Left cardiac atrium (tissue), 4 donors: ENCODE measurements at places on chromosomes 7 and 10. TPM values are rescaled to one million over a fixed set of nuclear protein-coding genes. Genes with fewer than 3 reads are reported as not detected.

DNA sequence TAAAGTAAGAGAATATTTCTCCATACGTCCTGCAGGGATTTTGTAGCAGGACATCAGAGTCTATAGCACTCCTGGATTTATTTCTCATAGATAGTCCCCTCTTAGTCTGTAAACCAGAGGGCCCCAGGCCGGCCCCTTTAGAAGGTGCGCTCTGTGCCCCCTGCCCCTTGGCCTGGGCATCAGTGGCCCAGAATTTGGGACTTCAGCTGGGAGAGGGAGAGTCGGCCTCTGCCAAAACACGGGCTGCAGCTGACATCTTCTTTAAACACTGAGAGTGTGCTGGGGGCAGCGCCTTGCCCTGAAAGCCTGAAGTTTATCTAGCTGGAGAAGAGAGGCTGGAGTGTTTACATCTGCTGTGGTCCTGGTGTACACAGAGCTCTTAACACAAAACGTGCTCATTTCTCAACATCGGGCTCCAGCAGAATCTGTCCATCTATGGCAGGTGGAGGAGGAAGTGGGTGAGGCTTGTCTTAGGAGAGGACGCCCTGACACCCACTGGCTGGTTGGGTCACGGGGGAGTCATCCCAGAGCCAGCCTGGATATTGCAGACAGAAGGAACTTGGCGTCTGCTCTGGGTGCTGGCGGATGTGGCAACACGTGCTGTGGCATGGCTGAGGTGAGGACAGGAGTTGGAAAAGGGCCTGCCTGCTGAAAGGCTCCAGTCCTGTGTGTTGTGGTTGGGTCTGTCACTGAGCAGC lies 5.0 kb upstream of the TACR2 start:
- DNase-seq = peak; percentile 77

- no peak for DNase-seq
These were observed 20.1 kb upstream of the CABCOCO1 start for GRCh38 chr10:61642676-61643075.

GRCh38 chr7:159040912-159041711 lies 103.6 kb downstream of the VIPR2 start:
- DNase-seq = no peak

DNA sequence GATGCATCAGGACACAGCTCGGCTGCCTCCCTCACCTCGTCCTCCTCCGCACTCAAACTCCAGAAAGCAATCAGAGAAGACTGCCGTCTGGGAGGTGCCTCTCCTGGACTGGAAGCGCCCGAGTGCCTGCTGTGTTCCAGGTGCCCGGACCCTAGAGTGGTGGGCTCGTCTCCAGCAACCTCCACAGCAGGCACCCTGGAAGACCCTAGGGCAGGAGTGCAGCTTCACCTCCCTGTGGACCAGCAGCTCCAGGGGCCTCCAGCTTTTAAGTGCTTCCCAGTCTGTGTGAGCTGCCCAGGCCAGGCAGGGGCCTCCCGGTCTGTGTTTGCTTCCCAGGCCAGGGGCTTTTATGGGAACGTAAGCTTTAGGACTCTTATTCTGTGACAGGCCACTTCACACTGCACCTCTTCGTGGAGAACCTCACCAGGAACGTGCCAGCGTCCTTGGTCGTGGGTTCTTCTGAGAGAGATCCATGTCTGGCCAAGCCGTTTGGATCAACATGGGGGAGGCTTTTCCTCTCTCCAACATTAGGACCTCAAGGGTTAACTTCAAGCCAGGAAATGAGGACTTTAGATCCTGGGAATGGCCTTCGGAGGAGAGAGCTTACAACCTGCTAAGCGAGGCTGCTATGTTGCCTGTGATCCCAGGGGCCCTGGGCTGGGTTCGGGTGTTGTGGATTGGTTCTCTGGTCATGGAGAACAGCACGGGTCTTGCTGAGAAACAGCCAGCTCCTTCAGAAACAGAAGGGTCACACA lies 5.9 kb upstream of the PWWP2B start:
- DNase-seq = no peak

GRCh38 chr10:35690534-35690933 lies 48.4 kb upstream of the FZD8 start:
- no peak for DNase-seq

GRCh38 chr10:133127291-133128125 lies 32.5 kb upstream of the KNDC1 start:
- no peak for DNase-seq

GRCh38 chr7:44062903-44063295 lies 2.5 kb downstream of the PGAM2 start:
- peak; percentile 23 for DNase-seq

DNA sequence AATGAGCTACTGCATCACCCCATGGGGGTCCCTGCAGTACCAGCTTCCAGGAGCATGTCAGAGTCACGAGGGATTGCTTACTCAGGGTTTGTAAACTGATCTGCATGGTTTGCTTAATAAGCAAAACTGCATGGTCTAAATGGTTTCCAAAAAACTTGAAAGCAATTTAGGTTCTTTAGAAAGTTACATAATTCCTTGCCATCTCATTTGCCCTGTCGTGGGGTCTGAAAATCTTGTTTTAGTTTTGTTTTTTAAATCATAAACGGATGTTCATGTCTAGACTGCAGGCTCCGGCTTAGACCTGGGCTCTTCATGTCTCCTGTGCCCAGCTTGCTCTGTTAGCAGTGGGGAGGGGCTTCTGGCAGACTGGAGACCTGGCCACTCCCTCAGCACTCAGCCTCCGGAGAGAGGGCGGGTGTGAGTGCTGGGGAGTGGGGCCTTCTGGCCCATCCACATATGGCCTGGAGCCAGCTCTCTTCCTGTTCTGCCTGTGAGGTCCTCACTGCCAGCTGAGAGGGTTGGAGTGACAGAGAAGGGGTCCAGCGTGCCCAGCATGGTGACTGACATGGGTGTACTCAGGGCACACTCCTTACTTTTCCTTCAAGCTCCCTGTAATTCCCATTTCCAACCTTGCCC lies 17.5 kb downstream of the PRF1 start:
- no peak for DNase-seq

- DNase-seq = no peak
These were observed 33.9 kb upstream of the XPNPEP1 start for GRCh38 chr10:109957092-109957797.

DNA sequence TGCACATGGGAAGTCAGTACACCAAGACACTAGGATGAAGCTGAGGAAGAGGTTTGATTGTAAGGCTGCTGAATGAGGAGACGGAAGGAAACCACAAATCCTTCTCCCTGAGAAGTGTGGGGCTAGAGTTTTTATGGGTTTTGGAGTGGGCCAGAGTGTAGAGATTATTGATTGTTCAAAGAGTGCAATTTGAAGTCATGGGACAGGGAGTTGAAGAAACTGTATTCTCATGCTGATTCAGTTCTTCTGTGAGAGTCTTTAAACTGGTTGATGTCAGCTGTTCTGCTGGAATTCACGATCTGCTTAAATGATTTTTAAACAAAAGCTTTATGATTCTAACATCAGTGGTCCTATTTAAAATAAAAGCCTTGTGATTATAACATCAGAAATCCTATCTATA lies 91.2 kb downstream of the CSTF2T start:
- DNase-seq = no peak

GRCh38 chr10:51124852-51125251 lies 50.6 kb downstream of the PRKG1 start:
- no peak for DNase-seq

DNA sequence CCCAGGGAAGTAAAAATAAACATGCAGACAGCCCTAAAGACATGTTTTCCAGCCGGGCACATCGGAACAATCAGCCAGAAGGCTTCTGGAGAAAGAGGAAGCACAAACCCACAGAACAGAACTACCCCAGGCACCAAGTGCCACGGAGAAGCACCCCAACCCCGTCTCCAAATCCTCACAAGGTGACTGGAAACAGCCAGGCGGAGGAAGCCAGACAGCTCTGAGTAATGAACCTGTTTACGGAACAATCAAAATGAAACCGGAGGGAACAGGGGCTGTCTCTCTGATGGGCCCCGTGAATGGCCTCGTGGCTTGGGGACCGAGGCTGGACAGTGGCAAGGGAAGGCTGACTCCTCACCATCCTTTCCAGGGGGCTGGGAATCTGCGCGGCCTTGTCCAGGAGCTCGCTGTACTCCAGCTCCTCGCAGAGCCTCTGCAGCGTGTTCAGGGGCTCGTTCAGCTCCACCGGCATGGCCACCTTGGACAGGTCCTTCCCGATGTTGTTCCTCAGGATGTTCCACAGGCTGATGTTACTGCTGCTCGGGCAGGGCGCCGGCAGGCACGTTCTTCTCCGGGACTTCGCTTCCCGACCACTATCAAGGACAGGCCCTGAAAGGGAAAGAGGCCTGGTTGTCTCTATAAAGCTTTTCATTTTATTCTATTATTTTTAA lies 77.0 kb upstream of the GSDME start:
- no peak for DNase-seq

- no peak for DNase-seq
These were observed 68.3 kb upstream of the AMPH start for GRCh38 chr7:38699471-38699870.

GRCh38 chr7:43880596-43880995 lies 11.3 kb upstream of the MRPS24 start:
- no peak for DNase-seq

DNA sequence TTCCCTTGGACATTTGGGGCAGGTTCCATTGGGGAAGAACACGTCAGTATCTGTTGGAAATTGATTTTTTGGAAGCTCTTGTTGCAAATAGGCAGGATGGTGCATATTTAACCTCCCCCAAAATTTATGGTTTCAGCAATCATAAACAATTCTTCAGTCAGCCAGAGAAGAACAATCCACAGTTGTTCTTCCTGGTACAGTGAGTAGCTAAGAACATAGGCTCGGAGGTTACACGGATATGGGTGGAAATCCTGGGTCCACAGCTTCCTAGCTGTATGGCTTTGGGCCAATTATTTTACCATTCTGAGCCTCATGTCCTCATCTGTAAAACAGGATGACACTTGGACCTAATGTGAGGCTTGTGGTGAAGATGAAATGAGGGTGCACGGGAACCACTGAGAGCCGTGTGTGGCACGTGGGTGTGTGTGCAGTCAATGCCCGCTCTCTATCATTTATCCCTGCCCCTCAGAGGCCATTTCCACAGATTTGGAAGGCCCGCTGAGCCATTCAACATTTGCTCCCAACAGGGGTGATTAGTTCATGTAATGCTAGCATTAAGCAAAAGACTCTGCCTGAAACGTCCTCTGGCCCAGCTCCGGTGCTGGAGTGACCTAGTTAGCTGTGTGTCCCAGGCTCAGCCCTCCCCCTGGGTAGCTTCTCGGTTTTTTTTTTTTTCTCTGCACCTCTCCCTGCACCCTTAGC lies 9.7 kb downstream of the CAMK1D start:
- peak; percentile 41 for DNase-seq

- no peak for DNase-seq
These were observed 165.2 kb upstream of the TMEM72 start for GRCh38 chr10:44745920-44746319.

- DNase-seq = no peak
These were observed 6.3 kb upstream of the CD36 start for GRCh38 chr7:80632139-80632538.

GRCh38 chr7:45098983-45099839 lies 10.4 kb upstream of the NACAD start:
- no peak for DNase-seq

DNA sequence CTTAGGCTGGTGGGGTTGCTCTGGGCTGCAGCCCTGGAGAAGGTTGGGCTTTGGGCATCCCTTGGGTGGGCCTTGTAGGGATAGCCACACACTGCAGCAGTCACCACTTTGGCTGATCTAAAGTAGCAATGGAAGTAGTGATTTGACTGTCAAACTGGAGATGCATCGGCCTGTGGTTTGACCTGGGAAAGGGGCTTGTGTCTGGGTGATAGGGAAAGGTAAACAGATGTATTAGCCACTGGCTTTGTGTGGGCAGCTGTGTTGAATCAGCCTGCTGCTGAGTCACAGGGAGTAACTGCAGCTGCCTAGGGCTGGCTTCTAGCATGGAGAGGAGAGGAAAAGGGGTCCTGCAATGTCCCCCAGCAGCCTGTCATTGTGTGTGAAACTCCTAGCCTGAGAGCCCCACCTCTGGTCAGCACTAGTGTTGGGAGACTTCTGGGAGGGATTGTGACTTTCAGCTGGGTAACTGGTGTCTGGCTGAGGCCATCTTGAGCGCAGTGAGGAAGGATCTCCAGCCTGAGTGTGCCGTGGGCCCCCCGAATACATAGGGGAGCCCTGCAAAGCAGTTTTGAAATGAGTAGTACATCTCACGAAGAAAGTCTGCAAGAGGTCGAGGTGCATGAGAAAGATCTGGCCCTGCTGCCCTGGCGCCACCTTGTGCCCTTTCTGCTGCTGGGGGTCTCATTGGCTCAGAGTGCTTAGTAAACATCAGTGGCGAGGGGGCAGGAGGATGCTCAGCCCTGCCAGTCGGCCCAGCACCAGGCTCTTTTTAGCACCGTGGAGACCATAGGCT lies 117.3 kb downstream of the FANK1 start:
- DNase-seq = no peak

DNA sequence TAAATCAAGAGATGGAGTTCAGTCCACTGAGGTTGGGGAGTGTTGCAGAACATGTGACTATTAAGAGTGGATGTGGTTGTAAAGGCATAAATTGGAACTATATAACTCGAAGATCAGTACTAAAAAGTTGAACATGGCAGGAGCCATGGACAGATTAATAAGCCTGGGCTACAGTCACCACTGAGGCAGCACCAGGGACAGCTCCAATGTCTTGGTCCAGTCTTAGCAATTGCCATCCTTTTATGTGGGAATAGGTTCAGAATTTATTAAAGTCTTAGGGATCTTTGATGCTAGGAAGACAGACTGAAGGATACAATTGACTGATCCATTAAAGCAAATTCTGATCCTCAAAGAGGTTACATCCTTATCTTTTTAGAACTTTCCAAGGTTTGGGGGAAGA lies 156.6 kb downstream of the ADRA2A start:
- no peak for DNase-seq

- DNase-seq = no peak
These were observed 14.6 kb downstream of the LHPP start for GRCh38 chr10:124476043-124476725.

GRCh38 chr7:151249034-151249731 lies 689 bp upstream of the SMARCD3 start:
- DNase-seq = peak; percentile 74

GRCh38 chr7:116672596-116673456 lies 830 bp downstream of the MET start:
- DNase-seq = peak; percentile 31

DNA sequence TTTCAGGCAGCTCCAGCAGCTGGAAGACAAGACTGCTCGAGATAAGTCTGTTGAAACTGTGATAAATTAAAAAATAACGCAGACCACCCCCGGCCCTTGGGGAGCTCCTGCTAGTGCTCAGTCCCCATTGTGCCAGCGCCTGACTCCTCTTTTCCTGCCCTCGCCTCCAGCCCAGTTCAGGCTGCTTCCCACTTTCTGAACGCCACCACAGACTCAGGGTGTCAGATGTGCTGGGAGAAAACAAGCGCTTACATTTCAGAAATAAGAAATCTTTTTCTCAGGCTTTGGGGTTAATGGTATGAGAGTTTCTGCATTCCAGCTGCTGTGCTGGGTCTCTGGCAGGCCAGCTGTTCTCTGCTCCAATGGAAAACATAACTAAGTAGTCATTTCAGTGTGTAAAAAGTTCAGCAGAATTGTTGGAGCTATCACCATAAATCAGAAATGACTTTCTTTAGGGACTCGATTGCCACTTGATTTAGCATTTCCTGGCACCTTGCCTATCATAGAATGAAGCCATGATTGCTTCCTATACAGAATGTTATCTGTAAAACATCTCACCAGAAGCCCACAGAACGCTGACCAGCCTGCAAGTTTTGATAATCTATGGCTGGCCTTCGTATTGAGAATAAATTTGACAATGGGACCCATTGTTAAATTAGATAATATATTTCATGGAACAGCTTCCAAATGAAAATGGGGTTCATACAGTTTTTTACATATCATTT lies 257.0 kb upstream of the ZNF32 start:
- peak; percentile 64 for DNase-seq

The IL6 gene
- 3.3 TPM for total RNA-seq

The PNLIPRP3 gene
- not detected for total RNA-seq

The AZGP1 gene
- 91.1 TPM for total RNA-seq

The HPSE2 gene
- total RNA-seq = 0.18 TPM

The TMEM178B gene
- 29.9 TPM for total RNA-seq

The ZNF804B gene
- total RNA-seq = not detected
